ENCODE measurements at places on chromosomes 7 and 10. TPM values are rescaled to one million over a fixed set of nuclear protein-coding genes. Genes with fewer than 3 reads are reported as not detected.

DNA sequence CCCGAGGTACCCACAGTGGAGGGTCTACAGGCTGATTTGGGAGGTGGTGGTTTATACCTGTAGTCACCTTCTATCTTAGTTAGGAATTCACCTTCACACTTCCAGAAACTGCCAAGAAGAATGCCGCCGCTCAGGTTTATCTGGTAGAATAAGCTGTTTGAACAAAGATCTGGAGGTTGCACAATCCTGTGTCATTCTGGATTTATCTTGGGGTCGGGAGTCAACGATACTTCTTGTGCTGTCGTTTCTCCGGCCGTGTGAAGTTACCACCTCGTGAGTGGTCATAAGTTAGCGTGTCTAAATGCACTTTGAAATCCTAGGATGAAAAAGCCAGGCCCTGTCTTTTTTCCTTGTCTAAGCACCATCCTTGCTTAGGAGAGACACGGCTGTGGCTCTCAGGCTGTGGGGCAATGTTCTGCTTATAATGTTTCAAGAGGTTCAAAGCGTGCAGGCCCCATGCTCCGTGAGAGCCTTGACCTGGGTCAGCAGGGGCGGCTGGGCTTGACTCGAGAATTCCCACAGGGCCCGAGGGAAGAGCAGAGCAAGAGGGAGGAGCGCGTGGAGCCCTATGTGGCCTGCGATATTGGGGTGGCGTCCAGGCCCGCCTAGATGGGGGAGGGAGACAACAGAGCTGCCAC lies 35.5 kb downstream of the GRIFIN start:
- DNase-seq = no peak

- DNase-seq = no peak
These were observed 107.2 kb downstream of the CUBN start for GRCh38 chr10:17022466-17022825.

DNA sequence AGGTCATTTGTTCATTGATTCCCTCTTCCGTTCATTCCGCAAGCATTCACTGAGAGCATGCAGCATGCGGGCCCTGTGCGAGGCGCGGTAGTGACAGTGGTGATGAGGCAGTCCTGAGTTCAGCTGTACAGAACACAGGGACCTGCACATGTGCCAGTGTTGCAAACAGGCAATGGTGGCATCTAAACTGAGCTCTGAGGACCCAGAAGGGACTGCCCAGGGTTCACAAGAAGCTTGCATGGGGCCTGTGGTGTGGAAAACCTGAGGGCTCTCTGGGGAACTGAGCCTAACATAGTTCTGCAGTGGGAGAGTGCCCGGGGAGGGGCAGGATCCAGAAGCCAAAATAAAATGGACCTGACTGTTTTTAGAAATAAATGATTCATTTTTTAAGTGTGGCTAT lies 13.2 kb downstream of the ZNF488 start:
- no peak for DNase-seq

GRCh38 chr7:95766086-95766485 lies 6.3 kb upstream of the DYNC1I1 start:
- DNase-seq = no peak

DNA sequence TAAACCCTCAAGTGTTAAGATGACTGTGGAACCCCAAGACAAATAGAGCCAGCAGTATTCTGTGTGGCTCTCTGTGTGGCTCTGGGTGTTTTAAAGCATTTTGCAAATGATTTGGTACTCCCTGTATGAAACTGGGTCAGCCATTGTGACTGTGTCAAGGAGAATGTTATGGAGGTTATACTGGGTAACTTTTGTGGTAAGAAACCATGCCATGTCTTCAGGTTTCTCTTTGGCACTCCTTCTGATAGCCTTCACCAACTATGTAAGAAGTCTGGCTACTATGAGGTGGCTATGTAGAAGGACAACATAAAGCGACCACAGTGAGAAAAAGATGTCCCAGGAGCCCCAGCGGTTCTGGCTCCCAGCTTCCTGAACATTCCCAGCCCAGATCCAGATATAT lies 226.6 kb upstream of the RHOBTB1 start:
- no peak for DNase-seq

GRCh38 chr7:27946351-27946750 lies 206.4 kb downstream of the TAX1BP1 start:
- no peak for DNase-seq

GRCh38 chr7:128893251-128894100 lies 17.0 kb downstream of the KCP start:
- DNase-seq = peak; percentile 40

GRCh38 chr7:89681448-89681847 lies 472.8 kb upstream of the STEAP1 start:
- no peak for DNase-seq

DNA sequence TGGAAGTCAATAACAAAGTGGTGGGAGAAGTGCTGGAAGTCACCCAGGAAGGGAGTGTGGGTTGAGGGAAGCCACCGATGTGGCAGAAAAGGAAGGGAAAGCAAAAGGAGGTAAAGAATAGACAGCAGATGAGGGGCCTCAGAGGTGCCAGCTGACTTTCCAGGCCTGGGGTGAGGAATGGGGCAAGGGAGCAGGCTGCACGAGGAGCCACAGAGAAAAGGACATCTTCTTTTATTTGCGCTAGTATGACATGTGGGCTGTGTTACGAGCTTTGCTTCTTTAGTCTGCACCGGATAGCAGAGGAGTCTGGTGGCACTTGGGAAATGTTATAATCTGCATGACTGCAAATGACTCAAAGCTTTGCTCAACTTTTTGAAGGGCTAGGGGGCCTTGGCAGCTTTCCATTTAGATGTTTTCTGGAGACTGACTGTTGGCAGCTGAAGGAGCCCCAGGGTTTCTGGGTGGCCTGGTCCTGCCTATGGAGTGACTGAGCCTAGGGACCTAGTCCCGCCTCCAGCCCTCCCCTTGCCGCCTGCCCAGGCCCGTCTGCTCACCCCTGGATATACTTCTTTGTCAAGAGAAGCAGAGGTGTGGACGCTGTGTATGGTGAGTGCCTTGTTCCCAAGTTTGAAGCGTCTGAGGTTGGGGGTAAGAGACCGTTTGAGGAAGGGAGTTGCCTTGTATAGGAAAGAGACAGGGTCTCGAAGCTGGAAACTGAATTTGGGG lies 5.1 kb downstream of the PRXL2A start:
- DNase-seq = peak; percentile 73

DNA sequence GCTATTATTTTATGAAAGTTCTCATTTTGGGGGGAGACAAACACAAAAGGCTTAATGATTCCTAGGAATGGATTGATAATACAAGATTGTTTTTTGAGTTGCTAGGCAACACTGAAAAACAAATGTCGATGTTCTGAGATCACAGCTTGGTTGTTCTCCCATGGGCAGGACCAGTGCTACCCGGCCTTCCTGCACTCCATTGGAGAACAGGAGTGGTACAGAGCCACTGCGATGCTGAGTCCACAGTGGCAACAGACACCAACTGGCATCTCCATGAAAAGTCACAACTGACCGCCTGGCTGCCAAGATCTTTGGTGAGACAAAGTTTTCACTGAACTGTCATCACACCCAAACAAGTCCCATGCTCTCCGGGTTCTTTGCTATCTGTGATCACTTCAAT lies 68.9 kb upstream of the NMT2 start:
- peak; percentile 32 for DNase-seq

- no peak for DNase-seq
These were observed 23.6 kb downstream of the CEP41 start for GRCh38 chr7:130417213-130417612.

GRCh38 chr10:89283936-89284475 lies 17.8 kb upstream of the IFIT2 start:
- DNase-seq = peak; percentile 73

DNA sequence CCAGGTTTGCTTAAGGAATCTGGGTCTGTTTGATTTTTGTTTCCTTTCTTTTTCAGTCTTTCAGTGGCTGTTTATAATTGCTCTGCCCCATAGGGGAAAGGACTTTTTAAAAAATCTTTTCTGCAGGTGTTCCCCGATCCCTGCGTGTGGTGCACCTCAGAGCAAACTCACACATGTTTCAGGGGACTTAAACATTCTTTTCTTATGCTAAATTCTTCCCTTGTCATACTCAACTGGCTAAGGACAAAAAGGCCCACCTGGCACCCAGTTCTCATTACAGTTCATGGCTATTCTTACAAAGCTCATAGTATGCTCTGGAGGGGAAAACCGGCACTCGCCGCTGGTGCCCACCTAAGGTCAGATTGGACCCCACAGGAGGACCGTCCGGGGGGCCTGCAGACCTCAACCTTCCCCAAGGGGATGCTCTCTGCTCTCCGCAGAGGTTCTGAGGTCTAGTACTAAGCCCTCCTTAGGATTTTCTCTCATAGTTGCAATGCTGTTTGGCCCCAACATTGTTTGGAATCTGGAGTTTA lies 220.3 kb downstream of the HGF start:
- DNase-seq = no peak

DNA sequence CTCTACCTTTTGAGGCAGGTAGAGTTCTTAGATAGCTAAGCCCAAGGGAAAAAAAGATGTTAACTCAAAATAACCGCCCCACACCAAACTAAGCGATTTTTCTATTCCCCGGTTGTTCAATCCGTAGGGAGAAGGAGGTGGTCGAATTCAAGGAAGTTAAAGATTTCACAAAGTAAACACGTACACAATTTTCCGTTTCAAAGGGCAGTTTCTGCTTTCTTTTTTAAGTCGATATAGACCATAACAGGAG lies 842 bp downstream of the KBTBD2 start:
- no peak for DNase-seq

DNA sequence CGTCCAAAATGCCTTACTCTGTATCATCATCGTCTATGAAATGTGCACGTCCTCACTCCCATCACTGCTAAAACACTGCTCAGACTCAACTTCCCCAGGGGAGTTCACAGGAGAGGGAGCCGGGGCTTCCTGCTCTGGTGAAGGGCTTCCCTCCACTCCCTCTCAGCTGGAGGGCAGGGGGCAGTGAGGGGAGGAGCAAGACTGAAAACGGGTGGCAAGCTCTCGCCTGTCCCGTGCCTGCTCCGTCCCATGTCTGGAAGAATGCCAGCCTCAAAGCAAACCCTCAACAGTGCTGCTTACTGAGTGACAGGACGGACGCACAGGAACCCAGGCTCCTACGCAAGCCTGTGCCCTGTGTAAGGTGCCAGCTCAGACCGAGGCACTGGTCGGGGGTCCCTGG lies 25.1 kb downstream of the PRKAG2 start:
- DNase-seq = no peak

GRCh38 chr7:142645777-142646176 lies 103.5 kb upstream of the PRSS1 start:
- DNase-seq = no peak

GRCh38 chr7:143979998-143980397 lies 20.1 kb upstream of the OR6B1 start:
- DNase-seq = no peak

GRCh38 chr7:121081327-121081936 lies 92.9 kb downstream of the CPED1 start:
- DNase-seq = no peak

- DNase-seq = no peak
These were observed 22.3 kb downstream of the PALD1 start for GRCh38 chr10:70500812-70501301.

DNA sequence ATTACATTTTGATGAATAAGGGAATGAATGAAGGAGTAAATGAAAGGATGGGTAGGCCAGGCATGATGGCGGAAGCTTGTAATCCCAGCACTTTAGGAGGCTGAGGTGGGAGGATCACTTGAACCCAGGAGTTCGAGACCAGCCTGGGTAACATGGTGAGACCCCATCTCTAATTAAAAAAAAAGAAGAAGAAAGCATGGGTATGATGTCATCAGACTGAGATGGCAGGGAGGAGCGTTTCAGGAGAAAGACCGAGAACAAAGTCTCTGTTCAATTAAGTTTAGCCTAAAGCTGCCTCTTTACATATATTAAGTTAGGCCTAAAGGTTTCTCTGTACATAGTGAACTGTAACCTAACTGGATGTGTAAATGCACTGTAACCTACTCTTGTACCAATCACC lies 42.2 kb upstream of the SMNDC1 start:
- no peak for DNase-seq

- DNase-seq = no peak
These were observed 106.7 kb upstream of the ITGB1 start for GRCh38 chr10:33064706-33065105.

DNA sequence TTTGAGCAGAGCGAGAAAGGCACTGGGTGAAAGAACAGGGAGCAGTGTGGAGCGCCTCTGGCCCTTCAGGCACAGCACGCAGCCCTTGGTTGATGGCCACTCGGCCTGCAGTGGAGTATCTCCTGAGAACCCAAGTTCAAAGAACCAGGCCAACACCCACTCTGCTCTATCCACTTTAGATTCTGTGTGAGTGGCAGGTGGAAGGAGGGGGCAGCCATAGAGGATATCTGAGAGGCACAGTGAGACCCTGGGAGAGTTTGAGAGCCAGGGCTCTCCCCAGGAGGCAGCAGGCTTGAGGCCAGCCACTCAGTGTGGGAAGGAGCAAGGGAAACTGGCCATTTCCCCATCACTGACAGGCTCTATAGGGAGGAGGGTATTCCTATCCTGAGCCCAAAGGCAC lies 52.5 kb upstream of the PTN start:
- no peak for DNase-seq

DNA sequence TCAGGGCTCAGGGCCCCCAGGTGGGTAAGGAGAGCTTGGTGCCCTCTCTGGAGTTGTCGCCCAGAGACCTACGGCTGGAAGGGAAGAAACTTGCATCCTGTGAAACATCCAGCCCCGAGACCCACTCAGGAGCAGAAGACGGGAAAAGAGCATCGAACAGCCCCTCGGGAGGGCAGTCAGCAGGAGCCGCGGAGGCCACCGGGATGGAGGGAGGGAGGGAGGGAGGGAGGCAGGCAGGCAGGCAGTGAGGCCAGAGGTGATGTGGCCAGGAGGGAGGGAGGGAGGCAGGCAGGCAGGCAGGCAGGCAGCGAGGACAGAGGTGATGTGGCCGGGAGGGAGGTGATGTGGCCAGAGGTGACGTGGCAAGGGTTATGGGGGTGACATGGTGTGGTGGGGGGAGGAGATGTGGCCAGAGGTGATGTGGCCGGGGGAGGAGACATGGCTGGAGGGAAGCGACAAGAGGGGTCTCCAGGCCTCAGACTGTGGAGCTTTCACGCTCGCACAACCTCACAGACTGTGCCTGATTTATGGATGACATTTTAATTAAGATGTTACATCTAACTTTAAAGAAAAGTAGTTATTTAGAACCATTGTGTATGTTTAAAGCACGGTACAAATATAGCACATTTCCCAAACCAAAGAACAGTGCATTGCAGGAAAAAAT lies 141.1 kb downstream of the DIP2C start:
- peak; percentile 63 for DNase-seq

GRCh38 chr7:9600974-9601373 lies 1167.6 kb downstream of the NXPH1 start:
- no peak for DNase-seq

ASIC3 gene
- 1.9 TPM for total RNA-seq

GPRIN2 gene
- total RNA-seq = 12.6 TPM

HOXA7 gene
- total RNA-seq = 31.3 TPM

MYO1G gene
- 14.3 TPM for total RNA-seq

GLI3 gene
- 11.1 TPM for total RNA-seq

MMP21 gene
- total RNA-seq = 0.13 TPM
